ENCODE measurements at places on chromosomes 7 and 10. TPM values are rescaled to one million over a fixed set of nuclear protein-coding genes. Genes with fewer than 3 reads are reported as not detected.

- H3K4me1 ChIP-seq = no peaks in the 10 kb centered on the region
- no peak overlapping the region for H3K4me3 ChIP-seq
- no peaks in the 10 kb centered on the region for H3K36me3 ChIP-seq
- peaks cover 29% of the 10 kb centered on the region for H3K27me3 ChIP-seq
These were observed 43.3 kb downstream of the NRAP start for GRCh38 chr10:113620511-113620910.

GRCh38 chr7:105188201-105188600 is 174.2 kb downstream of the KMT2E start:
- H3K36me3 ChIP-seq = no peaks in the 10 kb centered on the region
- no peak overlapping the region for H3K4me3 ChIP-seq
- no peaks in the 10 kb centered on the region for H3K27me3 ChIP-seq

DNA sequence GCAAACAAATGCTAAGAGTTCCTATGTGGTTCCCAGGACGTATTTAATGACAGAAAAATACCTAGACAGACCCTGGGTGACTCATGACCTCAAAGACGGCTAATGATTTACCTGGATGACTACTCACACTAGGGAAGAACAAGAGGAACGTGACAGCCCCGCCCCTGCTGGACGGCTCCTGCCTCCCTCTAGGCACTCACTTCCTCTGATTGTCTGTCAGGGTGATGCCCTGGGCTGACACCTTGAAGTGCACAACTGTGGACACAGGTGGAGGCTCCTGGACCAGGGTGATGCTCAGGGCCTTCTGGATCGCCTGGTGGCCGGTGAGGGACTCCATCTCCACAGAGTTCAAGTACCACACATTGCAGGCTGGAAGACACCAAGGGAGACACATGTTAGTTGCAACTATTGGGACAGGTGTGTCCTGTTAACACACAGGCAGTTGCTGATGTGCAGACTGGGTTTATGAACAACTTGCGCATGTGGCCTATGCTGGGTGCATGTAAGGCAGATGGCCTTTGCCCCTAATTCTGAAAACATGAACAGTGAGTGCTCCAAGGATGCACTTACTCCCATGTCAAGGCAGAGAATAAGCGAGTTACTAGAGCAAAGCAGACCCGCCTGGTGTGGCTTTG is 298.3 kb downstream of the TNS3 start:
- DNase-seq = peak; percentile 87
- no peaks in the 10 kb centered on the region for H3K36me3 ChIP-seq
- no peaks in the 10 kb centered on the region for H3K27me3 ChIP-seq
- H3K27ac ChIP-seq = peak overlapping the region; percentile 41
- peaks cover 5% of the 10 kb centered on the region for H3K4me1 ChIP-seq

- no peak for DNase-seq
- peak overlapping the region; percentile 33 for H3K27ac ChIP-seq
- peaks cover 50% of the 10 kb centered on the region for H3K4me1 ChIP-seq
- no peak overlapping the region for H3K4me3 ChIP-seq
- no peaks in the 10 kb centered on the region for H3K27me3 ChIP-seq
These were observed 187.2 kb upstream of the LYZL2 start for GRCh38 chr10:30816820-30817171.

DNA sequence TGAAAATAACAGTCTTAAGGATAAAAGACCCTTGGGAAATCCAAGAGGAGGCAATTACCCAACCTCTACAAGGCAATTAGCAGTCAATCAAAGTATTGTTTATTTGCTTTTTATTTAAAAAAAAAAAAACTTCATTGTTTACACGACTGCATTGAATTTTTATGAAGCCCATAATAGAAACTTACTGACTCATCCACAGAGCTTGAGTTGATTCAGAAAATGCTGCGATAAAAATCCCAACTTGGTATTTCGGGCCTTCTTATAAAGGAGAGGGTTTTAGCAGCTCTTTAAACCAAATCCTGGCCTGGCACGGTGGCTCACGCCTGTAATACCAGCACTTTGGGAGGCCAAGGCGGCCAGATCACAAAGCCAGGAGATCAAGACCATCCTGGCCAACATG is 69.2 kb upstream of the PALS2 start:
- no peak for DNase-seq
- H3K27ac ChIP-seq = no peak overlapping the region
- H3K27me3 ChIP-seq = no peaks in the 10 kb centered on the region
- no peak overlapping the region for H3K4me3 ChIP-seq

DNA sequence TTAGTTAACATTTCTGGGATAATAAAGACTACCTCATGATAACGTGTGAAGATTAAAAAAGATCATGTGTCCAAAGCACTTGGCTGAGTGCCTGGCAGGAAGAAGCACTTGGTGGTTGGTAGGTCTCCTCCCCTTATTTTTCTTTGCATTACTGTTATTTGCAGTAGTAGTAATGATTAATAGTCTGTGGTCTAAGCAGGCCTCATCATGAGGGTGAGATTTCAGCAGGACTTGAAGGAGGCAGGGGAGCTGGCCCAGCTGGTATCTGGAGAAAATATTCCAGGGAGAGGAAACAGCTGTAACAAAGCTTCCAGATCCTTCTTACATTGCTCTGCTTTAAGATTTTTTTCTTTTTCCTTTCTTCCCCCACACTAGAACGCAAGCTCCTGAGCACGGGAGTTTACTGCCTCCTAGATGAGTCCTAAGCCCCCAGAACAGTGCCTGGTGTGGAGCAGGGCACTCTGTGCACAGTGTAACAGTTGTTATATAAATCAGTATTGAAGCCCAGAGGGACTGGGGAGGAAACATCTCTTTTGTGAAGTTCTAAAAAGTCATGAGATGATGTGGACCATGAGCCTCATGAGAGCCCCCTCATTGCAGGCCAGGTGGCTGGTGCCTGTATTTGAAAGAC is 31.1 kb upstream of the RHEB start:
- H3K27ac ChIP-seq = no peak overlapping the region
- peaks cover 3% of the 10 kb centered on the region for H3K4me1 ChIP-seq
- no peaks in the 10 kb centered on the region for H3K36me3 ChIP-seq
- no peak overlapping the region for H3K4me3 ChIP-seq
- no peaks in the 10 kb centered on the region for H3K27me3 ChIP-seq
- DNase-seq = peak; percentile 48

DNA sequence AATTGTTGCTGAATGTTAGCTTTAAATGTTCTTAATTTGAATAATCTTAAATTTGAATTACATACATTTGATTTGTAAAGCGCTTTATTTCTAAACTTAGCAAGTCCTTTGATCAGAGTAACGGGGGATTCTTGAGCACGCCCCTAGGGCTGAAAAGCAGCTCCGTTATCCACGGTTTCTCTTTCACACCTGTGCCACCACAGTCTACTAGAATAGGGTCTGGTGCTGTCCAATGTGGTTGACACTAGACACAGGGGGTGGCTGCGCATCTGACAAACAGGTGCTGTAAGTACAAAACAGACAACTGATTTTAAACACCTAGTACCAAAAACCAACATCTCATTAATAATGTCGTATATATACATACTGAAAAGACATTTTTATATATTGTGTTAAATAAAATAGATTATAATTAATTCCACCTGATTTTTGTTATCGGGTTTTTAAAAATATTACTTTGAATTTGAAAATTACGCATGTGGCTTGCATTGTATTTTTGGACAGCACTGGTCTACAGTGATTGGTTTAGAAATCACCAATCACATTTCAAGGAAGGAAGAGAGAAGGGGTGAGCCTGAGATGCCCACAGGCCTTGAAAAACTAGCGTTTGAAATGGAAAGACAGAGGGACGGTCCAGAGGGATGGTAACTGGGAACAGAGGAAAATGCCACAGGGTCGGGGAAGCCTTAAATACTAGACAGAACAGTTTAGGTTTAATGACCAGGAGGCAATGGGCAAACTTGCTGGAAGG is 7.3 kb downstream of the SEPHS1 start:
- H3K36me3 ChIP-seq = no peaks in the 10 kb centered on the region
- no peak for DNase-seq
- H3K4me3 ChIP-seq = no peak overlapping the region
- peaks cover 32% of the 10 kb centered on the region for H3K4me1 ChIP-seq
- H3K27me3 ChIP-seq = no peaks in the 10 kb centered on the region

- DNase-seq = no peak
- no peaks in the 10 kb centered on the region for H3K27me3 ChIP-seq
- no peak overlapping the region for H3K4me3 ChIP-seq
- no peak overlapping the region for H3K27ac ChIP-seq
- H3K4me1 ChIP-seq = no peaks in the 10 kb centered on the region
These were observed 32.0 kb downstream of the BET1 start for GRCh38 chr7:93972029-93972725.

- H3K36me3 ChIP-seq = no peaks in the 10 kb centered on the region
- H3K4me3 ChIP-seq = no peak overlapping the region
- H3K4me1 ChIP-seq = no peaks in the 10 kb centered on the region
- DNase-seq = peak; percentile 51
These were observed 118.8 kb upstream of the SFMBT2 start for GRCh38 chr10:7529638-7530037.

- H3K36me3 ChIP-seq = no peaks in the 10 kb centered on the region
- no peak overlapping the region for H3K27ac ChIP-seq
- H3K27me3 ChIP-seq = no peaks in the 10 kb centered on the region
- H3K4me3 ChIP-seq = no peak overlapping the region
These were observed 177.4 kb downstream of the TCERG1L start for GRCh38 chr10:131134001-131134576.

DNA sequence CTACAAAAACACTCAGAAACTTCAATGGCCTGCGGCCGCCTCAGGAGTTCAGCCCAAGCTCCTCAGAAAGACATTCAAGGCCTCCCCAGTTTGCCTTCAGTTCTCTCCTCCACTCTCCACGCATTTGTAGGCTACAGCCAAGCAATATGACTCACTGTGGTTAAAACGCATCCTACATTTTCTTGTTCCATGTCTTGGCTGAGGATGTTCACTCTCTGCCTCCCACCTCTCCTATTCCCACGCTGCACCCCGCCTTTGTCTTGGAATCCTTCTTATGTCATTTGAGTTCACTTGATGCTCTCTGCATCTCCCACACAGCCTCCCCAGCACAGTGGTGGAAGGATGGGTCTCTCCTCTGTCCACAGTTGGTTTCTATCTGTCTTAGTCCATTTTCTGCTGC is 184.8 kb downstream of the NPSR1 start:
- DNase-seq = no peak
- H3K36me3 ChIP-seq = no peaks in the 10 kb centered on the region
- no peak overlapping the region for H3K4me3 ChIP-seq
- H3K27me3 ChIP-seq = no peaks in the 10 kb centered on the region
- H3K4me1 ChIP-seq = no peaks in the 10 kb centered on the region

DNA sequence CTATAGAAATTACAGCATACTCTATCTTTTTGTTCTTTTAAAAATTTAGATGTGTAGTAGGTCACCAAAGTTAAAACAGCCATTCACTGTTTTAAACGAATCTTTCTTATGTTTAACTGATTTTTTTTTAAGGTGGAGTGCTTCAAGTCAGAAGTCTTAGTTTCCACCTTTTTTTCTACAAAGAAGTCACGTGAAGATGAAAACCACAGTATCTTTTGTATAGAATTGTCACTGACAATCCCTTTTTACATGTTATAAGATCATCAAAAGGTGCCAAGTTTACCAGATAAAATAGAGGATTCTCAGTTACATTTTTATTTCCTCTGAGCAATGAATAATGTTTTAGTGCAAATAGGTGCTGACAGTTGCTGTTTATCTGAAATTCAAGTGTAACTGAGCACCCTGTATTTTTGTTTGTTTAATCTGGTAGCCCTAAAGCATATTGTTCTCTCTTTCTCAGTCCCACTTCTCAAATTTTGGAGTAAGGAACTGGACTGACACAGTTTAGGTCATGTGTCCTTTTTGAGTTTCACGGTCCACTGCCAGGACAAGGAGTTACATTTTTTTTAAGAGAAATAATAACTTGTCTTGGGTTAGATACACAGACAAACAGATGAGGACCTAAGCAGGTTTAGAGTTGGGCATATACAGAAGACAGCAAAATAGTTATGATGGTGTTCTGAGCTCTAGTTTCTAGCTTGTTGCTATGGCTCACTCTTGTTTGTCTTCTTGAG is 233.2 kb upstream of the MBL2 start:
- no peak overlapping the region for H3K27ac ChIP-seq
- no peak overlapping the region for H3K4me3 ChIP-seq
- no peak for DNase-seq
- H3K27me3 ChIP-seq = no peaks in the 10 kb centered on the region

DNA sequence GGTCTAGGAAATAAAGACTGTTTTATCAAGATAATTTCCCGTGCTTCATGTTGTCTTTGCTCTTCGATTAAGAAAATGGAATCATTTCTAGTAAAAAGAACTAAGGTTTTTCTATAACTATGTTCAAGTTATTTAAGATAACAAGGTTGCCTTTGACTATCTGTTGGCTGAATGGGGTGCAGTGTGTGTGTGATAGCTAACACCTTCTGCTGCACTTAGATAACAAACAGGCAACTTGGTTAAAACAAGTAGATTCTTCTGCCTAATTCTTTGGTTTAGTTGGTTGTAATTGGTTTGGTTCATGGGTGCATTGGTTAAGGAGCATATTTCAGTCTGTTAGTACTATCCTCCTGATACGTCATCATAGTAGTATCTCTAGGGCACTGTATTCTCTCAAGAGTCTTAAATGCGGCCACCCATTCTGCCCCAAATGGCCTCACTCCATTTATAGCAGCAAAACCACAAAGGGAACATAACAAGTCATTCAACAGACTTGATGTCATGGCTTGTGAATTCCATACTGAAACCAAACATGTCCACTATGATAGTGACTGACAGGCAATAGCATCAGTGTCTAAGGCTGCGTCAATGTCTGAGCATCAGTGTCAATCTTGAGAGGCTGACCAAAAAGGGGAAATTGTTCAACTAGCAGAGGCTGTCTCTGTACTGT is 55.7 kb downstream of the CCDC3 start:
- no peak for DNase-seq
- H3K27me3 ChIP-seq = no peaks in the 10 kb centered on the region
- no peak overlapping the region for H3K27ac ChIP-seq
- no peaks in the 10 kb centered on the region for H3K36me3 ChIP-seq
- no peak overlapping the region for H3K4me3 ChIP-seq
- no peaks in the 10 kb centered on the region for H3K4me1 ChIP-seq

Gene STOX1
- polyA plus RNA-seq = 1.6 TPM

Gene SHTN1
- 17.9 TPM for polyA plus RNA-seq

Gene GSTK1
- polyA plus RNA-seq = 243 TPM

Gene UCN3
- polyA plus RNA-seq = not detected

Gene ANLN
- polyA plus RNA-seq = 8.2 TPM

Gene NRBF2
- 40.8 TPM for polyA plus RNA-seq

Gene FAM237B
- not detected for polyA plus RNA-seq

Gene COL17A1
- polyA plus RNA-seq = 3.3 TPM

Gene PPP1R9A
- polyA plus RNA-seq = 11.7 TPM

Data from hepatocyte (in vitro differentiated cells).